ENCODE measurements at places on chromosomes 12 and 14.

DNA sequence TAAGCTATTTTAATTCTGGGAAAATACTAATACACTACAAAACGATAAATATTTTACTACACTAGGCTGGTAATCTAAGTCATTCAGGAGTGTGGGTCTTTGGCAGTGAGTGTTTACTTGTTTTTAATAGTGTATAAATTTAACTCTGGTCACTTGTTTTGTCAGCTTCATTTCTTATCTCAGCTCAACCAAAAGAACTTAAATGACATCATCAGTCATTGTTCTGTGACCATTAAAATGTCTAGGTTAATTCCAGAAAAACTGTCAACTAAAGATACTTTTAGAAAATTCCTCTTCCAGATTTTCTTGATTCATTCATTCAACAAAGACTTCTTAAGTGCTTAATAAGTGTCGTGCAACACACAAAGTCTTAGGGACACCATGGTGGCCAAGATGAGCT, 102.8 kb downstream of the FOXN3 start:
- no peak for DNase-seq

- DNase-seq = no peak
Observed at GRCh38 chr14:89550821-89551220, 133.8 kb upstream of the FOXN3 start.

DNA sequence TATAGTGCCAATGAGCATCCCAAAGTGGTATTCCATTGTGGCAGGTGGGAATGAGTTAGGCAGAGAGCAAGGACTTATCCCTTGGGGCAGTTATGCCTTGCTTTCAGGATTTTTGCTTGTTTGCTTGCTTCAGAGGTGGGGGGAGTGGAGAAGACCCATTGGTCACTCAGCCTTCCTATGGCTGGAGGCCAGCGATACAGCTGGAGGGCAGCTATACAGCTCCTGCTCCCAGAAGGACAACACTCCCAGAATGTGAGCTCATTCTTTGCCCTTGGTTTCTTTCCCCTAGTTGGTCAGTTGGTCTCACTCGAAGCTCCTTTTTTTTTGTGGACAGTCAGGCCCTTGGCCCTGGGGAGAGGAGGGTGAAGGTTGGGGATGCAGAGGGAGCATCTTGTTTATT, 14.5 kb downstream of the KRT83 start:
- no peak for DNase-seq

- DNase-seq = no peak
Observed at GRCh38 chr12:132395192-132395907, 66.0 kb upstream of the GALNT9 start.

GRCh38 chr12:24821691-24822090, 127.2 kb downstream of the BCAT1 start:
- peak; percentile 36 for DNase-seq

GRCh38 chr14:38255673-38256532, at the start of gene CLEC14A:
Gene CLEC14A (minus strand): TSS chr14:38256093. CDS start chr14:38256022, 71 bp downstream.
- DNase-seq = no peak

GRCh38 chr12:130075497-130076076, 86.7 kb upstream of the FZD10 start:
- DNase-seq = no peak

- DNase-seq = no peak
Observed at GRCh38 chr14:54761835-54762234, 140.8 kb downstream of the GCH1 start.

Data from MCF 10A (cell line).